Cardiac muscle cell (in vitro differentiated cells and primary cell): ENCODE measurements at places on chromosomes 11 and 22. TPM values are rescaled to one million over a fixed set of nuclear protein-coding genes. Genes with fewer than 3 reads are reported as not detected.

GRCh38 chr11:9774591-9775397, 110.9 kb downstream of the SWAP70 start:
- no peak for DNase-seq

Gene MADD
- 62.5 and 103 TPM in 2 replicates for total RNA-seq

DNA sequence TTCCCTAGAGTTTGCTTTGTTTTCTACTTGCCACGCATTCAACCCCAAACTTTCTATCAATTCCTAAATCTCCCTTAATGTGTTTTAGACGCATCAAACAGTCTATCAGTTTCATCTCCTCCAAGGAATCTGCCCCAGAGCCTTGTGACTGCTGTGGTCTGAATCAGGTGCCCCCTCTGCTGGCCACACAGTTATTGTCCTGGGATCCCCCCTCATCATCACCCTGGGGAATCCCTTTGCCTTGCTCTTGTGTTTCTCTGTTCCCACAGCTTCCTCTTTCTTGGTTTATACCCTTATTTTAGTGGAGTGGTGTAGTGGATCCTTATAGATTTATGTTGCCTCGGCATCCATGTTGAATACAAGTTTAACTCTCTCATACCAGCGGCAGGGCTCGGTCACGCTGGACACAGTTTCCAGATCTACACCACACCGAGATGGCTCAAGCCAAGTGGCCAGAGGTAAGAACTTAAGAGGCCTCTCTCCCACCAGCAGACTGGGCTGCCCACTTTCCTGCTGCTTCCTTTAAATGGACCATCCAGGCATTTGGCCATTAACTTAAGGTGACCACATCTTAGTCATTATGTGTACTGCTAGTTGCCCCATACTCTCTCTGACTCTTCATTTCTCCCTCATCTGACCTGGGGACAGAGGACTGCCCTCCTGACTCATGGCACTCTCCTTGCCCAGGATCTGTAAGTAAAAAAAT, 8.2 kb downstream of the UPB1 start:
- DNase-seq, result peak; percentile 71

GRCh38 chr11:14259186-14259784, 99.7 kb downstream of the RRAS2 start:
- DNase-seq, result no peak

Gene SCARF2
- total RNA-seq, result 42.0 and 66.1 TPM in 2 replicates

GRCh38 chr11:133053124-133053776, 479.1 kb downstream of the OPCML start:
- DNase-seq, result no peak

- no peak for DNase-seq
These were observed 375.0 kb downstream of the ETS1 start for GRCh38 chr11:128212324-128212723.

Gene MTFP1
- 39.3 and 73.4 TPM in 2 replicates for total RNA-seq

DNA sequence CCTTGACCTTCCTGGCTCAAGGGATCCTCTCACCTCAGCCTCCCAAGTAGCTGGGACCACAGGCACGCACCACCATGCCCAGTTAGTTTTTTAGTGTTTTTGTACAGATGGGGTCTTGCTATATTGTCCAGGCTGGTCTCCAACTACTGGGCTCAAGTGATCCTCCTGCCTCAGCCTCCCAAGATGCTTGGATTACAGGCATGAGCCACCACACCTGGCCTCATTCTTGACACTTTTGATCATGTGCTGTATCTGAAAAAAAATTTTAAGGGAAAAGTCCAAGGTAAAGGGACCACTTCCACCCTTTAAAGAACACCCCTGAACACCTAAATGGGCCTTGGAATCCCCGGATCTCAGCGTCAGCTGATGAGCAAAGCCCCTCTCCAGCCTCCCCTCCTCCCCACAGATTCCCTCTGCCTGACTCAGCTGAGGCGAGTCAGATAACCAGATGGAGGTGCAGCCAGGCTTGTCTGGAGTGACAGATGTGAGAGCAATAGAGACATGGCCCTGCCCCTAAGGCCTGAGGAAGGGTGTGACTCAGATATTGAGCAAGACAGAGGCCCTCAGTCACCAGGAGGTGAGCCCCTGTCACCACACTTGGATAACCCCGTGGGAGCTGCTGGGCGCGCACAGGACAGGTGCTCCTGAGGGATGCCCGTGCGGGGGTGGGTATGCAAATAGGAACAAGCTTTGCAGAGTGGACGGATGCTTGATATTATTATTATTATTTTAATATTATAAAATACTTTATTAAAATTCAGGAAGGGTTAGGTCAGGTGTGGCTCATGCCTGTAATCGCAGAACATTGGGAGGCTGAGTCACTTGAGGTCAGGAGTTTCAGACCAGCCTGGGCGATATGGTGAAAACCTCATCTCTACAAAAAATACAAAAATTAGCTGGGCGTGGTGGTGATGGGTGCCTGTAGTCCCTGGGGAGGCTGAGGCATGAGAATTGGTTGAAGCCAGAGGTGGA, 5.0 kb upstream of the CCDC88B start:
- peak; percentile 73 for DNase-seq

GRCh38 chr22:27843441-27843840, 41.9 kb upstream of the MN1 start:
- DNase-seq, result no peak

GRCh38 chr11:124817036-124817435, 16.8 kb upstream of the MSANTD2 start:
- no peak for DNase-seq

DNA sequence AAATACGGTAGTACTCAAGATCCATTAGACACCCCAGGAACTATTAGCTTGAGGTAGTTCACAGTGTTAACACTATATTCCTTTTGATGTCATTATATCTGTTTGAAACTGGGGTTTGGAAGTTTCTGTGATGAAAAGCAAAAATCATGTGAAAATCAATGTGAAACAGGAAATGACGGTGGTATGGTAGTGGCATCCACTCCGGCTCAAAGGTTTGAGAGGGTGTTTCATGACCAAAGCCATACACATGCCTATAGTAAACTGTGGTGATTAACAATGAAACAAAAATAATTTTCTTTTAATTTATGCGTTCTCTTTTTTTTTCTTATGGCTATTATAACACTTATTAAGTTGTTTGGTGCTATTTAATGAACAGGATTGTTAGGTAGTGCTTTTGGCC, 10.9 kb downstream of the RAB38 start:
- DNase-seq, result no peak

Gene GTSE1
- total RNA-seq, result 4.4 and 28.7 TPM in 2 replicates

DNA sequence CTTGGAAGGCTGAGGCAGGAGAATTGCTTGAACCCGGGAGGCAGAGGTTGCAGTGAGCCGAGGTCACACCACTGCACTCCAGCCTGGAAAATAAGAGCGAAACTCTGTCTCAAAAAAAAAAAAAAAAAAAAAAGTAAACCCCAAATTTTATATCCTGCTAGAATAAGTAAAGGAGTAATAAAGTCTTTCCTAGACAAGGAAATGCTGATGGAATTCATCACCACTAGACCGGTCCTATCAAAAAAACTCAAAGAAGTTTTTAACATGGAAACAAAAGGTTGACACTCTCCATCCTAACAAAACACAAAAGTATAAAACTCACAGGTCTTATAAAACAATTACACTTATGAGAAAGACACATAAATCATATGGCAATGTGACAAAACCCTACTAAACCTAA, 213.9 kb downstream of the SBF2 start:
- DNase-seq, result no peak

DNA sequence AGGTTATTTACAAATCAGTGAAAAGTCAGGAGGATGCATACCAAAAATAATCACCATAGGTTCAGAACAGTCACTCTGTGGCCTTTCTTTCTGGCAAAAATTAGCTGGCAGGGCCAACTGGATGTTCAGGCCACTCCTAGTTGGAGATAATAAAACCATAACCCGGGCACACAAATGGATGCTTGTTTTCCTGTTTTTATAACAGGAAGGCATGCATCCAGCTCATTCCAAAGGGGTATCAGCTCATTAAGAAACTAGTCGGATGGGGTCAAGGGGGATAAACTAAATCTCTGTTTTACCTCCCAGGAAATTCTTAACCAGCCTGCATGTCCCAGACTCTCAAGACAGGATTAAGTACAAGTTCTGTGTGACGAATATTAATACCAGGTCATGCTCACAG, 81.0 kb downstream of the FBXO7 start:
- peak; percentile 25 for DNase-seq

Gene NPAS4
- total RNA-seq, result 1.2 TPM in 2 replicates

Gene UCP2
- total RNA-seq, result 4.7 and 25.9 TPM in 2 replicates

Gene SLC5A4
- not detected in 2 replicates for total RNA-seq

Gene ACTN3
- total RNA-seq, result 74.2 and 189 TPM in 2 replicates

DNA sequence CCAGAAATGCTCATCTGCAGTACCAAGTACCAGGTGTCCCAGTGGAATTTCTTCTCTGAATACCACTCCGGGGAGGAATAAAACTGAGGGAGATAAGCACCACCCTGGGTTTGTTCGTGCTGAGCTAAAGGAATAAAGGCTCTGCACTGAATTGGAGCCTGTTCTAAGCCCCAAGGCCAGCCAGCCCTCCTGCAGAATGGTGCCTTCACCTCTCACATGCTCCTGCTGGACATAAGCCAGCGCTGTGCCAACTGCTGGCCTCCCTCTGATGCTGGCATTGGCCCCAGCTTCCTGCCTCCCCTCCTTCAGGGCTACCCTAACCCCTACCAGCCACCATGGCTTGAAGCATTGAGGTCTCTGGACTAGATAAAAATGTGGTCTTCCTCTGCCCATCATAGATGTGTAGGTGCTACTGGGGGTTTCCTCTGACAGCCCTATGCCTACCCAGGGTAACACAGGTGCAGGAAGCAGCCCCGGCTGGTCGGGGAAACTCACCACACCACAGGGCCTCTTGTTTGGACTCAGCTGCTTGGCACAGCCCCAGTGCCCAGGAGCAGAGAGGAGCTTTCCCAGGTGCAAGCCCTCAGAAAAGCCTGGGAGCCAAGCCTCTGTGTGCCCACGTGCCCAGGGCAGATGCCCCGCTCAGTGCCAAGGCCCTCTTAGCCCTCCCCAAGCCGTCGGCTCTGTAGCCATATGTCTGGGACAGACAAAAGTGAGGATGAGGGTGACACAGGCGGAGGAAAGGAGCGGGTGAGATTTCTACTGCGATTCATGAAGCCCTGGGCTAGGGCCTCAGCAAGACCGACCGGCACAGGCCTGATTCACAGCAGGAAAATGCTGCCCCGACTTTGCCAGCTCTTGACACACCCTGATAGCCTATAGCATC, 34.1 kb upstream of the JAM3 start:
- no peak for DNase-seq

Gene OR6A2
- 0.11 and 0.12 TPM in 2 replicates for total RNA-seq

- no peak for DNase-seq
These were observed 63.6 kb upstream of the PITPNB start for GRCh38 chr22:27982630-27983180.

DNA sequence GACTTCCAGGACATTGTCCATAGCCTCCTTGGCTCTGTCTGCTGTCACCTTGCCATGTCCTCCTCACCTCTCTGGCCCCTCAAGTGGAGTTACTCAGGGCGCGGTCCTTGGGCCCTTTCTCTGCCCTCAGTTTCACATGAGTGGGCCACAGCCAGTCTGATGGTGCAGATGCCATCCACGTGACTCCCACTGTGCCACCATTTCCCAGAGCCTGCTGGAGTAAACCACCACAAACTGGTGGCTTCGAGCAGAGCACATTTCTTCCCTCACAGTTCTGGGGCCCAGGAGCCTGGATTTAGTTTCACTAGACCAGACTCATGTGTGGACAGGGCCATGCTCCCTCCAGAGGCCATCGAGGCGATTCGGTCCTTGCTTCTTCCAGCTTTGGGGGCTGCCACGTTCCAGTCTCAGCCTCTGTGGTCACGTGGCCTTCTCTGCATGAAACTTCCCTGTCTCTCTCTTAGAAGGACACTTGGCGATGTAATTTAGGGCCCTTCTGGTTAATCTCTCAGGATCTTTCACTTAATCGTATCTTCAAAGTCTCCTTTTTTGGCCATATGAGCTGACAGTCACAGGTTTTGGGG, 14.6 kb downstream of the SMARCB1 start:
- no peak for DNase-seq

- DNase-seq, result no peak
These were observed 7.3 kb upstream of the RGL4 start for GRCh38 chr22:23683545-23683944.

GRCh38 chr11:17846852-17847453, 112.4 kb downstream of the KCNC1 start:
- peak; percentile 37 for DNase-seq

Gene PRR33
- not detected in 2 replicates for total RNA-seq

- no peak for DNase-seq
These were observed 6.2 kb downstream of the DUSP8 start for GRCh38 chr11:1565904-1566247.

- peak; percentile 97 for DNase-seq
These were observed 32.4 kb upstream of the NAV2 start for GRCh38 chr11:19679952-19680828.

DNA sequence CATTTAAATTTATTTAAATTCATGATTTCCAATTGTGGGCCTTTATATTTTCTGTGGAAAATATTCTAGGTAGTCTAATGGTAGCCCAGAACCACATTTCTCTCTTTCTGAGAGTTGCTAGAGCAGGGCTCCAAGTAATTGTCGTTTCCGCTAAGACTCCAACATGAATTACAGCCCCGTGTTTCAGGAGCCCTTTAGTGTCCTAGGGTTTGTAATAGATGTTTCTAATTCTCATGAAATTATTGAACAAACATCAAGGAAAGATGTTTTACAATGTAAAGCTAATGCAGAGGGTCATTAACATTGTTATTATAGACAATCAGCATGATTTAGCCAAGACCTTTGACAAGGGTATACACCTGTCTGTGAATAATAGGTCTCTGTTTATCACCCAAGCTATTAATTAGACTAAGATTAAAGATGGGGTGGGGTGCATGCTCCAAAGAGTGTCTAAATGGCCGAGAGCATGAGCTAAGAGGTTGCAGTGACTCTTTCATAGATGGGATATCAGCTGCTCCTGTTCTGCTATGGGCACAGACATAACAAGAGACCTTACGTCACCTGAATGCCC, 81.8 kb upstream of the NTM start:
- no peak for DNase-seq

Gene SOX10
- 0.03 TPM in 1 of 2 replicates, not detected in the other for total RNA-seq

Gene FGF4
- total RNA-seq, result not detected in 2 replicates

DNA sequence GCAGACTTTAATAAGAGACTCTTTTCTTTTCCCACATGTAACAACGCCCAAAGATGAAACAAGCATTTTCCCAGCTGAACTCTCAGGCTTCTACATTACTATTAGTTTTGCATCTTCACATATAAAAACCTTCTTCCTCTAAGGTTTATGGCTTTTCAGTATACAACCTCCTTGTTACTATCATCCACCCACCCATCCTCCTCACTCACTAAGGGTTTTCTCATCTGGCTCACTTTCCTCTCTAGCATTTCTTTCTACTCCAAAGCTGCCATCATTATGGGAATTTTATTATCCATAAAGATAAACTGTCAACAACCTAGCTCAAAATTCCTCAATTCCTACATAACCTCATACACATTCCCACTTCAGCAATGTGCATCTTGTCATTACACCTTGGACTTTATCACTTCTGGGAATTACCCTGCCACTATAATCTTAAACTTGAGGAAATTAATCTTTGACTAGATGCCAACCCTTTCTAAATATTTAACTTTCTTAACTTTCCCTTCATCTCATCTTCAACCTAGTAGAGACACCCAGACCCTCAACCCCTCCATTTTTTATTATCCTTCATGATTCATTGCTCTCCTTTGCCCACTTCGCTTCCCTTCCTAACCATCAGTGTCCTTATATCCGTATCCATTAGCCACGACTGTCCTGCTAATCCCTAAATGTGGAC, 30.9 kb downstream of the MTMR2 start:
- DNase-seq, result no peak
